ENCODE measurements at places on chromosomes 13 and 19.

GRCh38 chr19:3342246-3342645 lies 24.1 kb upstream of the NFIC start:
- DNase-seq = no peak

- DNase-seq = peak; percentile 53
Observed at GRCh38 chr19:18594096-18594823, 5.7 kb downstream of the REX1BD start.

DNA sequence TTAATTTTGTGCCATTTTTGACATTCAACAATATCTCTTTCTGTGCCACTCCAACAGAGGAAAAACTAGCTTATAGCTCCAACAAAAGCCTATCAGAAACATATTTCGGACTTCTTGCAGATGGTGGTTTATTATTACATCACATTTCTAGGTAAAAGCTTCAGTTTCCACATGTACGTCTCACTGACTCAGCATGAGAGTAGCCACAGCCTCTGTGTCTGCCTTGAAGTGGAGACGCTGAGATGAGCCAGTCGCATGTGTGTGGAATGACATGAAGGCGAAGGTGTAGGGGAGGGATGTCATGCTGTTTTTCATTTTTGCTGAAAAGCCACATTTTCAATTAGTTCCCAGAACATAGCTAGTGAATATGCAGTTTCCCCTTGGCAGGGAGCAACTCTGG lies 598.6 kb downstream of the EFNB2 start:
- no peak for DNase-seq

DNA sequence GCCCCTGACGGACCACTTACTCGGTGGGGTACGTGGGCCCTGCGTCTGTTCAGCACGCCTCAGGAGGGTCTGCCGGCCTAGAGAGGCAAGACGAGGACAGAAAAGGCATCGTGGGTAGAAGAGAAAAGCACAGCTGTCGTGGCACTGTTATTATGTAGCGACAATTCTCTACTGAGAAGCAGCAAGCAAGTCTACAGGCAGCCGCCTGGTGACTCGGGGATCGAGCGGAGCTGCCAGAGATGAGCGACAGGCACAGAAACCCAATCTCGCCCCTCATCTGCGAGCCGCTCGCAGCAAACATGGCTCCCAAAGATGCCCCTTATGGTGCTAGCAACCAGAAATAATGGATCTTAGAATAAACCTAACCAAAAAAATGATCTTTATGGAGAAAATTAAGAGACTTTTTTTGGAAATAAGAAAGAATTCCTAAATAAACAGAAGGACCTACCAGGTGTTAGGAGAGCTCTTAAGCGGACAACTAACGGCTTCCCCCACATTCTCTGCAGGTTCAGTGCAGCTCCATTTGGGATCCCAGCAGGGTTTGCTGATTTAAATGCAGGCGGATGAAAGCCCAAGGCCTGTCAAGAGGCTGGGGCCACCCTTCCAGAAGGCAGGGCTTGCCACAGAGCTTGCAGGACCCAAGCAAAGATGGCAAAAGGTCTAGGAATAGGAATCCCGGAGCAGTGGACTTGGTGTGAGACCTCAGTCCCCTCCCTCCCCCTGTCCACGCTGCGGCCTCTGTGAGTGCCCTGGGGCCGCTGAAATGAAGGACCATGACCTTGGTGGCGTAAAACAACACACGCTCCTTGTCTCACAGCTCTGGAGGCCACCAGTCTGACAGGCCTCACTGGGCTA lies 152.6 kb downstream of the KDM4B start:
- no peak for DNase-seq

DNA sequence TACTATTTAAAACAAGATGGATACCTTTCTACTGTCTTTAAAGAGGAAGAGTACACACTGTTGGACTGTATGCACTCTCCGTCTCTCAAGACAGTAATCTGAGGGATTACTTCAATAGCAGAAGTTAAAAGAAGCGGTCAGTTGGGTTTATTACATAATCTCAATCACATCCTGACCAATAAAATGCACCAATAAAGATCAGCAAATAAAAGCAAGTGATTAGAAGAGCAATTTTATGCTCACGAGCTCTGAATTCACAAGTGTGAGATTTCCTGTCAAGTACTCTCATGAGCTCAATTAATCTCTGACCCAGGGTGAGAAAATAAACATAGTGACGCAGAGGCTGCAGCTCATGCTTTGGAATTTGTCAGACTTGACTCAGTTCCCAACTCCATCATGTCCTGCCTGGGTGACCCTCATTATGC lies 12.2 kb downstream of the ABCC4 start:
- DNase-seq = no peak

GRCh38 chr13:76646946-76647345 lies 239.3 kb downstream of the KCTD12 start:
- DNase-seq = no peak

GRCh38 chr19:34475975-34476594 lies 5.5 kb upstream of the WTIP start:
- DNase-seq = no peak

- DNase-seq = no peak
Observed at GRCh38 chr19:38711726-38712153, 32.5 kb downstream of the CAPN12 start.

- DNase-seq = no peak
Observed at GRCh38 chr13:36945078-36945477, 25.0 kb upstream of the SMAD9 start.

DNA sequence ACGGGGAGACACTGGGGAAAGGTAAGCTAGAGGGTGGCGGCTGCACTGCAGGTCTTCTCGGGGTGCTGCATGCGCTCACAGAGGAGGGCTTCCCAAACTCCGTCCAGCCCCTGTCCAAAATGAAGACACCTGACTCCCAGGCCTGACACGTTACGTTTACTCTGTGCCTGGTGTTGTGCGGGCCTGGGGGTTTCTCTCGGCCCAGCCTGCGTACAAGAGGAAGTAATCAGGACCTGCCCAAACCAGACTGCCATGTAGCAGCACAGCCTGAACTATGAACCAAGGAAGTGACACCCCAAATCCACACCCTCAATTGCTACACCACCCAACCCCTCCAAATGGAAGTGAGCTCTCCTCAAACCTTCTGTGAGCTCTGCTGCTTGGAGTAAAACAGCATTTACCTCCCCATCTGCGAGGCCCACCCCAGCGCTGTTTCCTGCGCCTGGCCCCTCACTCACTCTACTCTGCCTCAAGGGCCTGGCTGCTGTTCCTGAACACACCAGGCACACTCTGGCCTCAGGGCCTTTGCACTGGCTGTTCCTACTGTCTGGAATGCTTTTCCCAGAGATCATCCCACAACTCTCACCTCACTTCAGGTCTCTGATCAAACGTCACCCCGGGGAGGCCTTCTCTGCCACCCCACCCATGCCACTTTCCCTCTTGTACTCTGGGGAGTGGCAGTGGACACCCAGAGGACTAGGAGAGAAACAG lies 3.0 kb downstream of the HSPBP1 start:
- DNase-seq = no peak

DNA sequence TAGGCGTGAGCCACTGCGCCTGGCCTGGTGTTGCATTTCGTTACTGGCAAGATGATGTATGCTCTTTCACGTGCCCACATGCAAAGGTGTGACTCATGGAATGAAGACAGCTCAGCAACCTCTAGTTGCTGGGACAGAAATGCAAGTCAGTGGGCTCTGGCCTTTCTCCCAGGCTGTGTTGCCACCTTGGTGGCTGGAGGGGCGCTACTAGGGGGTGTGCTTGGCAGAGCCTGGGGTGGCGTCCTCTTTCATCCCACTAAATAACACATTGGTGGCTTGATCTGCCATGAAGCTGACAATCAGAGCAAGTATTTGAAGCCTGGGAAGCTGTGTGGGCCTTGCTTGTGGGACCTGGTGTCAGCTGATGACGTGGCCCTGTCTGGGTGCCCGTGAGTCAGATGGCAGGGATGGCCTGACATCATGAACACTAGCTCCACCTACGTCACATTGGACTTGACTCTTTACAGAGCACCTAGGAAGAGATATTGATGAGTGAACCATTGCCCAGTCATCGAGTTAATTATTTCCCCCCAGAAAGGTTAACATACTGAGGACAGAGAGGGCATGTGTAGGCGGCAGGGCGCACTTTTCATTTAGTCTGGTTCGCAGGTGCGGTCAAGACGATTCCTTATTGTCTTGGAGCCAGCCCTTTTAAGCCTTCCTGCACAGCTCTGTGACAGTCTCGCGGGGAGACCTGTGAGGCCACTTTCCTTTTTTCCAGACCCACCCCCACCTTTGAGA lies 154.2 kb downstream of the TM9SF2 start:
- DNase-seq = no peak

DNA sequence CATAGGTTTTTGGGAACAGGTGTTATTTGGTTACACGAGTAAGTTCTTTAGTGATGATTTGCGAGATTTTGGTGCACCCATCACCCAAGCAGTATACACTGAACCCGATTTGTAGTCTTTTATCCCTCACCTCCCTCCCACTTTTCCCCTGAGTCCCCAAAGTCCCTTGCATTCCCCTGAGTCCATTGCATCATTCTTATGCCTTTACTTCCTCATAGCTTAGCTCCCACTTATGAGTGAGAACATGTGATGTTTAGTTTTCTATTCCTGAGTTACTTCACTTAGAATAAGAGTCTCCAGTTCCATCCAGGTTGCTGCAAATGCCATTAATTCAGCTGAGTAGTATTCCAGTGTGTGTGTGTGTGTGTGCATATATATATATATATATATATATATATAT lies 97.2 kb upstream of the EDNRB start:
- DNase-seq = no peak

GRCh38 chr13:59494151-59494550 lies 669.6 kb downstream of the DIAPH3 start:
- no peak for DNase-seq

All from activated CD4-positive, alpha-beta T cell treated with anti-CD3 and anti-CD28 coated beads, Interleukin-2, amount 50 U/mL, for 24 hours (primary cell).